ENCODE measurements at places on chromosomes 7 and 10. TPM values are rescaled to one million over a fixed set of nuclear protein-coding genes. Genes with fewer than 3 reads are reported as not detected.

OR2A42 gene
- not detected for total RNA-seq

TUBB8 gene
- total RNA-seq: 1.1 TPM

TMEM225B gene
- total RNA-seq: 0.66 TPM

IDI2 gene
- not detected for total RNA-seq

AVPI1 gene
- total RNA-seq: 4.5 TPM

CPN1 gene
- not detected for total RNA-seq

LRRC4 gene
- total RNA-seq: 60.0 TPM

ITPRID1 gene
- total RNA-seq: not detected

TBXAS1 gene
- total RNA-seq: not detected

HOGA1 gene
- total RNA-seq: not detected

DDX50 gene
- total RNA-seq: 31.6 TPM

DNA sequence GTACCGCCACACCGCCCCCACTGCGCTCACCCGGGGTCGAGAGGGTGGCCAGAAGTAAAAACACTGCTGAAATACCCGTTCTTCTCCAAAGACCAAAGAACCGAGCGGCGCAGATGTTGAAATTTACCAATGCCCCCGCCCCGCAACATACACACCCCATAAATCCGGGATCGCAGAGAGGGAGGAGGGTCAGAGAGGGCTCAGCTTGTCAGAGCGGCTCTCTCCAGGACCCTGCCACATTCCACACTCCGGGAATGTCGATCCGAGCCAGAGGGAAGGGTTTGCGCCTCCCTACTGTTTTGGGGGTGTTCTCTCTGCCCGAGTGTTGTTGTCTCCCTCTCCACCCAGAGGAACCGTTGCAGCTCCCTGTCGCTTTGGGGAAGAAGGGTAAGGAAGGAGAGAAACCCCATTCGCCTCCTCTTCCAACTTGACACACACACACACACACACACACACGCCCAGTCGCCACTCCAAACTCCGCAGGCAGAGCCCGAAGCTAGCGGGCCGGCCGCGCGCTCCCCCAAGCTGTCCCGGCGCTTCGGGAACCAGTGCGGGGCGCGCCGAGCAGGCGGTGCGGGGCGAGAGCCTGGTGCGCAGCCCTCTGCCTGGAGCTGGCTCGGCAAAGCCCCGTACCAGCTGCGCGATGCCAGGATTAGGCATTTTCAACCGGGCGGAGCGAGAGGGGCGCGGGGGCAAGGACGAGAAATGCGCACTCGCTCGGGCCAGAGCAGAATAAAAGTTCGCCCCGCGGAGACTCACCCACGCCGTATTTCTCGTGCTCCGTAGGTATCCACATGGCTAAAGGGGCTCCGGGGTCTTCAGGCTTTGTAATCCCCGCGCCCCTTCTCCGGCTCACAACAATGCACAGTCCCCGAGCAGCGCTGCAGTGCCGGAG lies 609 bp downstream of the DOCK4 start:
- DNase-seq: peak; percentile 74

- DNase-seq: no peak
These were observed 512.5 kb downstream of the ETV1 start for GRCh38 chr7:13476881-13477444.

- DNase-seq: no peak
These were observed 29.3 kb upstream of the CROT start for GRCh38 chr7:87316097-87316700.

GRCh38 chr10:61897671-61898434 lies 3.6 kb upstream of the ARID5B start:
- DNase-seq: no peak

- no peak for DNase-seq
These were observed 15.1 kb upstream of the DENND2A start for GRCh38 chr7:140655511-140656408.

DNA sequence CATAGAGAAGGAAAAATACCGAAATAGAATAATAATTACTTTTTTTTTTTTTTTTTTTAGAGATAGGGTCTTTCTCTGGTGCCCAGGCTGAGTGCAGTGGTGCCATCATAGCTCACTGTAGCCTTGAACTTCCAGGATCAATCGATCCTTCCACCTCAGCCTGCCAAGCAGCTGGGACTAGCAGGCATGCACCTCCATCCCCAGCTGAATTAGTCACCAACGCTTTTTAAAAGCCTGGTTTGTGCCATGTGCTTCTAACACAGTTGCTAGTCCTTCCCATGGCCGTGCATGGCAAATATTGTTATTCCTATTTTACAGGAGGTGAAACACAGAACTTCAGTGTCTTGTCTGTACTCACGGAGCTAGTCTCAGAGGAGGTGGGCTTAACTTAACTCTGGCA lies 23.2 kb downstream of the LYZL2 start:
- DNase-seq: no peak

- no peak for DNase-seq
These were observed 92.1 kb downstream of the EBF3 start for GRCh38 chr10:129871966-129872365.

DNA sequence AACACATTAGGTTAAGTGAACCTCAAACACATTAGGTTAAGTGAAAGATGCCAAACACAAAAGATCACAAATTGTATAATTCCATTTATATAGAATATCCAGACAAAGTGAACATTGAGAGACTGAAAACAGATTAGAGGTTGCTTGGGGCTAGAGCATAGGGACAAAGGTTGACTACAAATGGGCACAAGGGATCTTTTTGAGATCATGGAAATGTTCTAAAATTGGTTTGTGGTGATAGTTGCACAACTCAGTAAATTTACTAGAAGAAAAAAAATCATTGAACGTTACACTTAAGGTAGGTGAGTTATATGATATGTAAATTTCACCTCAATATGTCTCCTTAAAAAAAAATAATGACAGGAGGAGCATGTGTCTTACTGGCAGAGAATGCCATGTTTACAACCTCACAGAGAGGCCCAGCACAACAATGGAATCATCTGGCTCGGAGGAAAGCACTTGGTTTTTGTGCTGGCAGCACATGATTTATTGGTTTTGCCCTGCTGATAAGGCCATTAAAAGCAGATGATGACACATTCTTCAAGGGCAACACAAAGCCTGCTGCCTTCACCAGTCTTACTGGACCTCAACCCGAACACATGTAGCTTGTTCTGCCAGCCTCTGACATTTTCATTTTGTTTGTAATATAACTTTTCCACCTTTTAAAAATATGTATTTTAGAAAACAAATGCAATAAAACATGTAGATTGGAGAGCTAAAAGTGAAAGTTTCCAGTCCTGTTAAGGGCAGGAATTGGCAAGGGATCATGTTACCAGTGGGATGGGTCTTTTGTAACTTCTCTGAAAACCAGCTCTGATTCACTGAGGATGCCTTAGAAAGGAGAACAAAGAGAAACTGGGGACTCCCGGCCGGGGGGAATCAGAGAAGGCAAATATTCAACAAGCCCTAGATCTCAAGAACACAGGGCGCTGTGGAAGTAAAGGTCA lies 11.9 kb upstream of the LMOD2 start:
- DNase-seq: no peak

DNA sequence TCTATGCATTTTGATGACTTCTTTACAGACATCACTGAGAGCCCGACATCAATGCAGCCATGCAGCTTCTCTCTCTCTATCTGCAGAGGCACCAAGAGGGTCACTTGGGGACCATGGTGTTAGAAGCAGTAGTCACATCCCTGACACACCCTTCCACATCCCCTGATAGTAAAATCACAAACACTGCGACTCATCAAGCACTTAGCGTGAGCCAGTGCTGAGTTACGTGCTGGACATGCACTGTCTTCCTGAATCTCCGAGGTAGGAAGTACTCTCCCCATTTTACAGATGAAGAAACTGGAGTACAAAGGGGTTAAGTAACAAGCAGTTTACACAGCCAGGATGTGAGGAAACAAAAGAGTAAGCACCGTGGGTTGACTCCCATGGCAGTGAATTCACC lies 109.2 kb downstream of the OSBPL3 start:
- no peak for DNase-seq

DNA sequence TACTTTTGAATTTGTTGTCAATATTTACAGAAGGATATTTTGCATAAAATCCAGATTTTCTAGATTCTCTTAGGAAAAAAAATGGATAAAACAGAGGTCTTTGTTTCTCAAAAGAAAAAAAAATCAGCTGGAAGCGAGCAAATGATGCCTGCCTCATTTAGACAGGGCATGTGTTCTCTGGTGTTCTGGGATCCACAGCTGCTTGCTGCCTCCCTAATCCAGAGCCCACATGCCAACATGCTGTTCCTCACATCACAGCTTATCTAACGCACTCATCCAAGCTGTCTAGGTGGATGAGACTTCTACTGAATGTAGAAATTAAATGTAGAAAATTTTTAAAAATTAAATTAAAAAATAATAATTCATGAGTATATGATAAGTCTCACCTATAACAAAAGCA lies 630.1 kb downstream of the SORCS1 start:
- DNase-seq: no peak

DNA sequence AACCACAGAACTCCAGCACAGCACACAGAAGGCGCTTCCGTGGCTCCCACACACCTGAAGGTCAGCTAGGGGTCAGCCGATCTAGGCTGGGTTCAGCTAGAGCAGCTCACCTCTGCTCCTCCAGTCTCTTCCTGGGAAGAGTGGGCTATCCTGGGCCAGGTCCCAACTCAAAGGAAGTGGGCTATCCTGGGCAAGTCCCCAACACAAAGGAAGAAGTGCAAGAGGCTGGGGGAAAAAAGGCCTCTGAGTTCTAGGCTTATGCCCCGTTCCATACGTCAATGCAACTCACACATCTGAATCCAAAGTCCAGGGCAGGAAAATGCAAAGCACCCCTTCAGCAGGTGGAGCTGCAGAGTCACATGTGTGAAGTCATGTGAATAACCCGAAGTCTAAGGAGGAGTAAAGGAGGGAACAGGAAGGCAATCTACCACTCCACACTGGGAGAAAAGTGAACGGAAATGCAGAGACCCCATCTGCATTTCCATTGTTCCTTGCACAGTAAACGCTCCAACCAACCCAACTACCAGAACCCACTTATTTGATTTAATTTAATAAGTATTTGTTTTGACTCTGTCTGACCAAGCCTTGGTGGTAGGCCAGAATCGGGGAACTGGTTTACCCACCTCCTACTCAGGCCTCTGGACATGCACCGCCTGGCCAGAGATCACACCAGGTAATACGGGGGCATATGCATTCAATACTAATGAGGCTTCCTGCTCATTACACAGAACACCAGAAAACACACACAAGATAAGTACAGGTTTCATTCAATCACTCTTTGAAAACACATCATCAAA lies 95.5 kb upstream of the RNF32 start:
- DNase-seq: no peak

DNA sequence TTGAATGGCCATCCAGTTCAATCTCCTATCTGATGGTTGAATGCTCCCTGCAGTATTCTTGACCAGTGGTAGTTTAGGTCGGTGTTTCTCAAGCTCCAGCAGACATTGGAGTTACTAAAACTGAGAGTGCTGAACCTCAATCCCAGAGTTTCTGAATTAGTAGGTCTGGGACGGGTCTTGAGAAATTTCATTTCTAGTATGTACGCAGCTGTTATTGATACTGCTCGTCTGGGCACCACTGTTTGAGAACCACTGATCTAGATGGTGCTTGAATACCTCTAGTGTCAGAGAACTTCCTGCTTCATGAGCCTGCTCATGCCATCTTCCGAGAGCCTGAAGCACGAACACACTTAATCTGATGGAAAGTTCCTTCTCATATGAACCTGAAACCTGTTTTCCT lies 99.4 kb upstream of the CREB5 start:
- no peak for DNase-seq

GRCh38 chr10:50541317-50541716 lies 82.4 kb downstream of the SGMS1 start:
- no peak for DNase-seq

- no peak for DNase-seq
These were observed 84.8 kb upstream of the ASAH2 start for GRCh38 chr10:50336140-50336539.

DNA sequence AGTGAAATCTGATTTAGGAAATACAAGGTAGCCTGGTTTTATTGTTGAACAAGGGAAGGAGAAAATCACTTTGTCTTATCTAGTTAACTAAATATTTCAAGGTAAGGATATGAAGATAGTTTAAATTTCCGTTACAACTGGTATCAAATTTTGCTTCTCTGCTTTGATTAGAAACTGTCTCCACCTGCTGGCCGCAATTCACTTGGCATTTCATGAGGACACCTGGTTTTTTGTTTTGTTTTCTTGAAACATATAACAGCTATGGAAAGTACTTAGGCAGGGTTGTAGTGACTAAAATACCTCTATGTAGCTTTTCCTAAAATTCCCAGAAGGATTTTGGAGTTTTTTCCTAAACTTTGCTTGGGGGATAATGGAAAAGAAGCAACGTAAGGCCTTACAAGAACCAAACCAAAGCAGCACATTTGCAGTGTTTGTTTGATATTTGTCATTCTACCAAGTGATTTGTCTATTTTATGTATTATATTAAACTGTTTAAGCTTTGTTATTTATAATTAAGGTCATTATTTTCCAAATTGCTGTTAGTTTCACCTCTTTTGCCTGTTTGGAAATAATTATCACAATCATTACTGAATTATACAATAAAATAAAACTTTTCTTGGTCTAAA lies 73.6 kb downstream of the AHCYL2 start:
- peak; percentile 59 for DNase-seq

DNA sequence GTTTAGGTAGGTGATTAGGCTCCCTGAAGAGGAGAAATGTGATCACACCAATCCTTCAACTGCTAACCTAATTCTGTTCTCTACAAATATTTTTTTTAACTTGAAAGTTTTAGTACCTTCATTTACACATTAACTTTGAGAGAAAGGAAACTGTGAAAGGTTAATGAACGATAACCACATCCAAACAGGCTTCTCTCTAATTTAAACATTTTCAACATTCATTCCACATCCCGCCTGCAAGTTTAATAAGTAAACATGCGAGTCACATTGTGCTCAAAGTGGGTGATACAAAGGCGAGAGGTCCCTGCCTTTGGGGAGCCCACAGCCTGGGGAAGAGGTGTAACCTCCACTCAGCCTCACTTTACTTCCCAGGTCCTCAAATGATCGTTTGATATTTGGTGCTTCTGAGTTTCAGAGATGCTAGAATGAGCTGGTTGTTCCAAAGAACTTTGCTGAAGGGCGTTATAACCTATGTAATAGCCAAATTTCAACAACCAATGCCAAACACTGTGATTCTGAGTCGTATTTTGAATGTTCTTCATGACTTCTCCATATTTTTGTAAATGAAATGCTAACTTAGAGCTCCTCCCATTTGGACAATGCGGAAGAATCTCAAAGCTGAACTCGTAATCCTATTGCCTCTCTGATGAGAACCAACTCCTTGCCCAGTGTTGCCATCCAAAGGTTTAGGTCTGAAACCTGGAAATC lies 47.5 kb downstream of the DENND2A start:
- DNase-seq: no peak

DNA sequence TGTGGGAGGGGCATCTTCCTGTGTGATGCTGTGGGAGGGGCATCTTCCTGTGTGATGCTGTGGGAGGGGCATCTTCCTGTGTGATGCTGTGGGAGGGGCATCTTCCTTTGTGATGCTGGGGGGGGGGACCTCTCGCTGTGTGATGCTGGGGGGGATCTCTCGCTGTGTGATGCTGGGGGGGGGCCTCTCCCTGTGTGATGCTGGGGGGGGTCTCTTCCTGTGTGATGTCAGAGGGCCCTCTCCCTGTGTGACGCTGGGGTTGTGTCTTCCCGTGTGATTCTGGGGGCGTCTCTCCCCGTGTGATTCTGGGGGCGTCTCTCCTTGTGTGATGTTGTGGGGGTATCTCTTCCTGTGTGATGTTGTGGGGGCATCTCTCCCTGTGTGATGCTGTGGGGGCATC lies 27.9 kb upstream of the DPYSL4 start:
- no peak for DNase-seq
